GM19239 (cell line): ENCODE measurements at places on chromosomes 16 and 17.

DNA sequence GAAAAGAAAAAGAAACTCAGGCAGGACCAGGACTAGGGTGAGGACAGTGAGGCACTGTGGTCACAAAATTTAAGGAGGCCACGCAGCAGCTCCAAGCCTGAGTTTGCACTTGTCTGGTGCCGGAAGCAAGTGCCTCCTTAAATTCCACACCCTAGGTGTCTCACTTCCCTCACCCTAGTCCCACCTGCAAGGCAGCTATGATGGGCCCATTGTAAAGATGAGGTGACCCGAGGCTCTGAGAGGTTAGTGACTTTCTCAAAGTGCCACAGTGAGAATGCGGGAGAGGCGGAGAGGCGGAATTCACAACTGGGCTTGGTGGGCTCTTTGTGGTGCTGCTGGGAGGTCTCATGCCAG, 21.5 kb upstream of the EEF2K start:
- DNase-seq = no peak

DNA sequence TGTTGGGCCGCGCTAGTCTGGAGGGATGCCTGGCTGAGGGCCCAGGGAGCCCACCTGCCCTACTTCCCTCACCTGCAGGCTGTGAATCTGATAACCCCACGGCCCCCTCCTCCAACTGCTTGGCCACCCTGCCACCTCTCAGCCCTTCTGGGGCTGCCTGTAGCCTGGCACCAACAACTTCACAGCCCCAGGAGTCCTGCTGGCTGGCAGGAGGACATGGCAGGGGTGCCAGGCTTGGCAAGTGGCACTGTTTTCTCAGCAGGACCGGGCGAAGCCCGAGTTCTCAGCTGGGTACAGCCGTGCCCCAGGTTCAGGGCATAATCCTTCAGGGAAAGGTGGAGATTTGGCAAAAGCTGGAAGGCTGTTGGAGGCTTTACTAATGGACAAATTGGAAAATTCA, 129.6 kb downstream of the CMIP start:
- DNase-seq = no peak

- peak; percentile 45 for DNase-seq
Observed at GRCh38 chr17:74922694-74923537, at the start of gene USH1G. Gene USH1G (minus strand): TSS chr17:74923255. CDS start chr17:74923073, 182 bp downstream.

- DNase-seq = no peak
Observed at GRCh38 chr17:69528035-69528434, 113.5 kb downstream of the MAP2K6 start.

DNA sequence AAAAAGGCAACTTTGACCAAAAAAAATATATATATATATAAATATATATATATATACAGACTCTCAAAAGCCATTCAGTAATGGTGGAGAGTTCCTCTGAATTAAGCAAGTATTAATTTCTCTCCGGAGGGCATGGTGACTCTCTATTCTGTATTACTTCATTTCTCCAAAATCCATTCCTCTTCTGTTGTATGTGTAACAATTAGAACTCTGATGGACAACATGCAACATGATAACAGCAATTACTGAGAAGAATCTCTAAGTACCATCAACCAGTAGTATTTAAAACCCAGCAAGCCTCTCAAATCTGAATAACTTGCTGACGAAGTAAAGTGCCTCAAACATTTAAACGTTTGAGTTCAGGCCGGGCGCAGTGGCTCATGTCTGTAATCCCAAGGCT, 2.3 kb downstream of the GRB2 start:
- no peak for DNase-seq

DNA sequence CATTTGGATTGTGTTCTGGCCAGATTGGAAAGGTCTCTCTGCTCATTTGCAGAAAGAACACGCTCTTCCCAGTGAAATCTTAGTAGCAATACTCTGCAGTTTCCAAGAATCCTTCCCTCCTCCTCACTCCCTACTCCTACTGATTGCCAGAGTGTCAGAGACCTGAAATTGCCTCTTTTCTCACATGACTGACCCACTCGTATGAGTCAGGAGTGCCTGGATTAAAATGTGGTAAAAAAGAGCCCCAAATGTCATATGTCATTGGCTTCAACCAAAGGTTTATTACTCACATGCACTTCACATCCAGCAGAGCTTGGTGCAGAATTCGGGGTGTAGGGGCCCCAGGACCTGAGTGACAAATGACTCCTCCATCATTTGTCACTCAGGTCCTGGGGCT, 39.7 kb upstream of the IRX3 start:
- no peak for DNase-seq

DNA sequence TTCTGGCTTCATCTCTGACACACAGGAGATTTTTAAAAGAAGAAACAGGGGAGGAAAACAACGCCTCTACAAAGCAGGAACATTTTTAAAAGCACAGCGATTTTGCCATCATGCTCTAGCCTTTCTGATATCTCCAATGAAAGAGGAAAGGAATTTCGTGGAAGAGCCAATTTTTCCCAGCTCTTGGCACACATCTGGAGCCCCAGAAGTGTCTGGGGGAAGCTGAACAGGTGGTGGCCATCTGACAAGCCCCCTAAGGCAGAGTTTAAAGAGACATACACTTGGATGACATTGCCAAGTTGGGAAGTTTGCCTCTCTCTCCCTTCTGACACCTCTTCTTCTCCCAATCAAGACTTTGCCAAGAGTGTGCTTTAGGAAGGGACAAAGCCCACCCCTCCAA, 82.1 kb downstream of the CCT6B start:
- DNase-seq = no peak

DNA sequence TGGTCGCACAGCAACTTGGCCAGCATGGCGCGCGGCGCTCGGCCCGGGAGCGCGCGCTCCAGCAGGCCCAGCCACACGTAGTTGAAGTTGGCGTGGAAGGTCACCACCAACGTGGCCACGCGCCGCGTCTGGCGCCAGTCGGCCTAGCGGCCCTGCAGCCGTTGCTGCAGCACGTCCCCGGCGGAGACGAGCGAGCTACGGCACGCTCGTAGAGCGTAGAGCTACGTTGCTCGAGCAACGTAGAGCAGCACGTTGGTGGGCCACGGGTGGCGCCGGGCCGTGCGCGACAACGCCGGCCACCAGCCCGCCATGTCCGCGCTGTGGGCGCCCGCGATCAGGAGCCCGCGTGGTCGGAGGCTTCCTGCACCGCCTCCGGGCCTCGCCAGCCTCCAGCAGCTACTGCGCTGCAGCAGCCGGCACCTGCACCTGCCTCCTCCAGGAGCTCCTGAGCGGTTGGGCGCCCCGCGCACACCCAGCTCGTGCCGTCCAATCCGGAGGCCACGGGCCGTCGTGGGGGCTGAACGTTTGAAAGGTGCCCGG, 13.4 kb upstream of the SULT1A1 start:
- peak; percentile 36 for DNase-seq

DNA sequence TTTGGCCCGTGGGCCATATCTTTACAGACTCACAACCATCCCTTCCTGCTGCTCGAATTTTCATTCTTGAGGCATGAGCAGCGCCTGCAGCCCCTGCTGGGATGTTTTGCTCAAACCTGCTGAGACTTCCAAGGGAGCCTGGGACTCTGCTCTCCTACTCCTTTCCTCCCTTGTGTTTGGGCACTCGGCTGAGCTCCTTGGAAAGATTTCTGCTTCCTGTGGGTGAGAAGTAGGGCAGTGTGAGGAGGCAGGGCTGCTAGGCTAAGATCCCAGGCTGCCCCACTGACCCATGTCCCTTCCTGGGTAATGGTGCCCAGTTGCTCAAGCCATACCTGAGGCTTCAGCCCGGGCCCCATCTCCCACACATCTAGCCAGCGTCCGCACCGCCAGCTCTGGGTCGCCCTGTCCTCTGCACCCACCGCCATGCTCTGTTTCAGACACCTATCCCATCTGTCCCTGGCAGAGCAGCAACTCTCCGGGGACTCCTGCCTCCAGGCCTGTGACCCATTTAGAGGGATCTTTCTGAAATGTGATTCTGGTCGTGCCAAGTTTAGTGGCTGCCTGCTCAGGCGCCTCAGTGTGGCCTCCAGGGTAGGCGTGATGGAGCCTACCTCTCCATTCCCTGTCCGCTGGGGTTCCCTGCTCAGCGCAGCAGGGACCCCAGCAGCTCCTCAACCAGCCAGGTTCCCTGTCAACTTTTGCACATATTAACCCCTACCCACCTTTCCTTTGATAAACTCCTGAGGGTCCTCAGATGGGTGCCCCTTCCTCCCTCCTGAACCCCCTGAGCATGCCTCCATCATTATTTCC, 190.1 kb downstream of the CCDC182 start:
- no peak for DNase-seq

DNA sequence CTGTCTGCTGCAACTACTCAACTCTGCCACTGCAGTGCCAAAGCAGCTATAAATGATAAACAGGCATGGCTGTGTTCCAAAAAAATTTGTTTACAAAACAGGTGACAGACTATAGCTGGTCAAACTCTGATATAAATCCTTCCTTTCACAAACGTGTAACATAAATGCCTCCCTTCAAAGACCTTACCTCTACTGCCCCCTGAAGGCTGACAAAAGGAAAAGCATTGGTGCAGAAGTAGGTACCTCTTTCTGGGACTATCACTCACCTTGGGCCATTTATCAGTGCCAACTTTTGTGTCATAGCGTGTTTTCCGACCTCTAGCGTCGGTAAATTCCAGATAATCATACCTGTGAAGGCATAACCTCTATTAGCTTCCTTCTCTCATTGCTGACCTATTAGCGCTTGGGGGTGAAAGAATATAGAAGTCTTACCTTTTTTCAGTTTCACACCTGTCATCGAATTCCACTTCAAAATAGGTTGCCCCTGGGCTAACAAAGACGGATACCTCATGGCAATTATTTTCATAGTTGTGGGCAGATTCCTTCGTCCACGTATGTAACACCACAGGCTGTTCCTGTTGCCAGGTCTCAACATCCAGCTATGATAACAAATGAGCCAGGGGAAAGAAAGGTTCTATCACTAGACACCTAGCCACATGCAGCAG, 67.9 kb downstream of the ZZEF1 start:
- peak; percentile 15 for DNase-seq

DNA sequence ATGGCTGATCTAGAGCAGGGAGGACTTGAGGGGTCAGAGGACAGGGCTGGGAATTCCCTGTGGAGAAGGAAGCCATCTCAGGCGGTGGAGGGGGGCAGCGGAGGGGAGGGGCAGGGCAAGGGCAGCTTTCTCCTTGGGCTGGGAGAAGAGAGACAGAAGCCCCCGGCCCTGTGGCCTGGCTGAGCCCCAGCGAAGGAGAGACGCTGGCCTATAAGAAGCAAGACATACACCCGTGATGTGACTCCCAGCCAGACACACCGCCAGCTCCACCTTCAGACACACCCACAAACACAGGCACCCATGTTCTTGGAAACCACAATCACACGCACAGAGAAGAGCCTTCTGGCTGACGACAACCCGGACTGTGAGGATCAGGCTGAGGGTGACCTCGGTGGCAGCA, 10.0 kb downstream of the TRPV3 start:
- DNase-seq = no peak

GRCh38 chr16:29148131-29148691, 163.4 kb downstream of the LAT start:
- DNase-seq = no peak

DNA sequence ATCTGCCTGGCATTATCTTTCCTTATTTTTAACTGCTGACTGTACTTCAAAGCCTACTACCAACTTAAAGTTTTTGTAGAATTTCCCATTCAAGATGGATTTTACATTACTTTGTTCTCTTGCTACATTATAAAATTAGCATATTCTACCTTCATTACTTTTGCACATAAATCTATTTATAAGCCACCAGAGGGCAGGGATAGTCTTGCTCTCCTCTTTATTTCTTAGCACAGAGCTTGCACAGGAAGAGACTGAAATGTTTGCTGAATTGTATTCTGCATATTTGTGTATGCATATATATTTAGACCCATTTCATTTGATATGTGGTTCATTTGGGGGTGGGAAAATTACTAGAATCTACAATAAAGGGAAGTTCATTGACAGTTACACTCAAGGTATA, 108.0 kb downstream of the SKAP1 start:
- no peak for DNase-seq

DNA sequence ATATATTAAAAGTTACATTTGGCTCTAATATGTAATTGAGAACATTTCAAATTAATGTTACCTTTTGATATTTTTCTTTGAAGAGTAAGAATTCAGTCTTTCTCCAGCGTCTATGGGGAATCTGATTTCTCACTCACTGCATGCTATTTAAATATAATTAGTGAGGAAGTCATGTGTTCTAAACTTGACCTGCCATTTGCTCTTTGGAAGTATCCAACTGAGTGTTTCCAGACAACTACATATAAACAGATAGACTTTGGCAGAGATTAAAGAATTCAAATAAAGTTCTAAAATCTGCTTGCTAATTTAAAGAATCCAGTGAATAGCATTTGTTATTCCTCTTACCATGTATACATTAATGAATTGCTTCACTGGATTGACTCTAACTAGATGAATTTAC, 23.5 kb downstream of the OMG start:
- no peak for DNase-seq

- no peak for DNase-seq
Observed at GRCh38 chr17:39400547-39401411, 647 bp downstream of the FBXL20 start.
